Skin of body (tissue), 3 donors: ENCODE measurements at places on chromosomes 4 and X. TPM values are rescaled to one million over a fixed set of nuclear protein-coding genes. Genes with fewer than 3 reads are reported as not detected.
A peak's percentile ranks its signal among the peaks of the same experiment; 100 is the strongest.

Gene CCDC149
- total RNA-seq: 11.4 TPM

Gene GBA3
- 0.30 TPM for total RNA-seq

Gene AKAP17A
- total RNA-seq: 20.1 TPM

Gene CDS1
- total RNA-seq: 9.9 TPM

Gene CT45A10
- total RNA-seq: not detected

Gene CPEB2
- total RNA-seq: 21.5 TPM

Gene PAK3
- 6.7 TPM for total RNA-seq

Gene TMPRSS11F
- 2.3 TPM for total RNA-seq

Gene DCX
- total RNA-seq: 2.4 TPM

Gene RBMX
- 169 TPM for total RNA-seq

Gene WWC2
- 24.0 TPM for total RNA-seq

Gene SLC34A2
- 1.1 TPM for total RNA-seq

GRCh38 chrX:40166582-40166981 lies 68.8 kb upstream of the BCOR start:
- no peak for DNase-seq

- DNase-seq: no peak
Measured at GRCh38 chr4:152880263-152880662, 55.9 kb upstream of the FHDC1 start.

DNA sequence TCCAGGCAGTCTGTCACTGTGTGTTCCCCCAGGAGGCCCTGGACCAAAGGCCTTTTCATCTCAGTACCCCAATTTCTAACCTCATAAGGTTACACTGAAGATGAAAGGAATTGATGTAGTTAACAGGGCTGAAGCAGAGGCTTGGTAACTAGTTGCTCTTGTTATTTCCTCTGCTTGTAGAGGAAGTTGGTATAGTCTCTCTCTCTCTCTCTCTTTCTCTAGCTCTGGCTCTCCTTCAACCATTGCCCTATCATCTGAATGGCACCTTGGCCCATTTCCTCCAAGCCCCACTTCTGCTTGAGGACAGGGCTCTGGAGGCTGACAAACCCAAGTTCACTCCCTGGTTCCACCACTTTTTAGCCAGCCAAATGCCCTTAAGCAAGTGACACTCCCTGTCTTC lies 96.1 kb downstream of the MAMLD1 start:
- DNase-seq: no peak

DNA sequence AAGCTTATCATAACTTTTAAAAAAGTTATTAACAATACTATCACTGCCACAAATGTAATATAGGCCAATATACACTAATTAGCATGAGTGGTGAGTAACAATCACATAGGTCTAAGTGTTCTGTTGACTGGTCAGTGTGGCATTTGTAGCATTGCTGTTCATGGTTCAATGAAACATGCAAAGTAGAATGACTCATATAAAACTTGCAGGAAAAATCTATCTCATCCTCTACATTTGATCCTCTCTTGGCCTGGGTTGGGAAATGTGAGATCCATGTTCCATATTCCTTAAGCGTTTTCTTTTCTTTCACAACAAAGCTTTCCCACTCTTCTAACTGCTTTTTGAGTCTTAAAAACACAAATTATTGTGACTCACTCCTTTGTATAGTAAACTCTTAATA lies 1418.7 kb downstream of the FSTL5 start:
- no peak for DNase-seq

GRCh38 chr4:189071241-189071640 lies 869.4 kb upstream of the FRG1 start:
- no peak for DNase-seq

- peak; percentile 6 for DNase-seq
Measured at GRCh38 chrX:44343412-44344141, at the start of gene EFHC2. Gene EFHC2, minus strand, starts transcription at chrX:44343672. Its CDS starts 84 bp downstream, at chrX:44343588.

DNA sequence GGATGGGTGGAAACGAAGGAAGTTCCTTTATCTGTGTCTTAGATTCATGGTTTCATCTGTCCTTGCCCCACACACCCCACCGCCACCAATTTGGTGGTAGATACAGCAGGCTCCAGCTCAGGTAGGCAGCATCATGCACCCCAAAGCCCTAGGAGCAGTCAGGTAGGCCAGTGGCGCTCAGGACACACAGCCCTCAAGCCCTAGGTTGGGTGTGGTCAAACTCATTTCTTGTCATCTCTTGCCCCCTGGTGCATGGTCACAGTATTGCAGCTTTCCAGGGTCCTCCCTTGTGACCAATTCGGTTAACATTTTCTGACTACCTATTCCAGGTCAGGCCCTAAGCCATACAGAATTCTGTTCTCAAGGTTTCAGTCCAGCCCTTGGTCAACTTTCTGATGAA lies 14.5 kb upstream of the PRRG3 start:
- DNase-seq: no peak

DNA sequence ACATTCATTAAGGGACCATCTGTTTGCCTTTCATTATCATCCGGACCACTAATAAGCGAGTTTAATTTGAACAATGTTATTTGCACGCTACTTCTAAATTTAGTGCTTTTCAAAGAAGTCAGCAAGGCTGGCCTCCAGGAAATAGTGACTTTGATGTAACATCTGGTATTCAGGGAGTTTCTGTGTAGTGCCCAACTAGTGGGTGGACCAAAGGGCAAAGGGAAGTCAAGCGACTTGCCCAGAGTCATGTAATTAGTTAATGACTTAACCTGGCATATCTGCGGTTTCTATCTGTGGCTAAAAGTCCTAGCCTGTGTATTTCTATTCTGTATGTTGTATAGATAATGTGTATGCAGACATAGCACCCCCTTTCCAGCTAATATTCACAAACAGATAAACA lies 56.3 kb upstream of the LCORL start:
- DNase-seq: peak; percentile 19

DNA sequence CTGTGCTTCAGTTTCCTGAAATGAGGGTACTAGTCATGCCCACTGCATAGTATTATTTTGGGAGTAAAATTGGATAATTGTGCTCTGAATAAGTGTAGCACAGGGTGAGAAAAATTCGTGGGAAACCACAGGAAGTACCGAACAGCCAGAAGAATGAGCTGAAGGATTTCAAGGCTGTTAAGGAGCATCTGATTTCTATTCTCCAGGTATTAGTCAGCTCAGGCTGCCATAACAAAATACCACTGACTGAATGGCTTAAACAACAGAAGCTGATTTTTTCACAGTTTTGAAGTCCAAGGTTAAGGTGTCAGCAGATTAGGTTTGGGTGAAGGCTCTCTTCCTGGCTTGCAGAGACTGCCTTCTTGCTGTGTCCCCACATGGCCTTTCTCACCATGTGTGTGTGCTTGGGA lies 41.9 kb downstream of the WWC2 start:
- no peak for DNase-seq

DNA sequence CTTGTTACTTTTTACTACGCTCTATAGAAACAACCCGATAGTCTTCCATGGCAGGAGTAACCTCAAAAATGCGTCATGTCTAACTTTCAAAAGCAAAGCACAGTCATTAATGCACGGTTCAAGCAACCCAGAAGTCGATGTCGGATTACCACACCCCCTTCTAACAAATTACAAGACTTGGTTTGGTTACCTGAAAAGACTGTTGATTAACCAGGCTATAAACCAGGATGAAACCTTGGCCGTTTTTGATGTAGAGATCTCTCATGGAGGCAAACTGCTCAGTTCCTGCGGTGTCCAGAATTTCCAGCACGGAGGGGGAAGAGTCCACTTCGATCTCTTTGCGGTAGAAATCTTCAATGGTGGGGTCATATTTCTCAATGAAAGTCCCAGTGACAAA lies 2.4 kb downstream of the RAP2C start:
- DNase-seq: peak; percentile 28

- no peak for DNase-seq
Measured at GRCh38 chrX:13985697-13986435, 43.8 kb downstream of the GEMIN8 start.

- DNase-seq: no peak
Measured at GRCh38 chrX:28979877-28980276, 392.6 kb downstream of the IL1RAPL1 start.

- DNase-seq: no peak
Measured at GRCh38 chrX:46180258-46180687, 364.9 kb downstream of the ZNF674 start.

DNA sequence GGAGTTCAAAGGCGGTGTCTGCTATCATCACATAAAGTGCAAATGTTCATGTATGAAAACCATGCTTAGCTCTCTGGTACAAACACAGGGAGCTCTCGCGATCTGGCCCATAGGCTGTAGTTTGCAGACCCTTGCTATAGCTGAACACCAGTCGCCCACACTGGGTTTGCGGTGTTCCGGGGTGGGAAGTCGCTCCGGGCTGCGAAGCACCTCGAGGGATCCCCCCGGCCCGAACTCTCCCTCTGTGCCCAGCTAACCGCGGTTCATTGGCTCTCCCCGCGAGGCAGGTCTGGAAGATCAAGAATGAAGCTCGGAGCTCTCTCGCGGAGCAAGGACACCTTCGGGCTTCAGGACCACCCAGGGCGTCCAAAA lies 341 bp upstream of the PRPS2 start:
- no peak for DNase-seq

- no peak for DNase-seq
Measured at GRCh38 chr4:120673696-120674095, 248.8 kb downstream of the PRDM5 start.

DNA sequence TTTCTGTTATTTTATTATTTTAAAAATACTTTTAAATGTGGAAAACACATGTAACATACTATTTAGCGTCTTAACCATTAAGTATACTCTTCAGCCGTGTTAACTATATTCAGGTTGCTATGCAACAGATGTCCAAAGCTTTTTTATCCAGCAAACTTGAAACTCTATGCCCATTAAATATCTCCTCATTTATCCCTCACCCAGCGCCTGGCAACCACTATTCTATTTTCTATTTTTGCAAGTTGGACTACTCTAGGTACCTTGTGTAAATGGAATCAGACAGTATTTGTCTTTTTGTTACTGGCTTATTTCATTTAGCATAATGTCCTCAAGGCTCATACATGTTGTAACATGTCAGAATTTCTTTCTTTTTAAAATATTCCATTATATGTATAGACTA lies 174.6 kb downstream of the PCDH10 start:
- DNase-seq: no peak

DNA sequence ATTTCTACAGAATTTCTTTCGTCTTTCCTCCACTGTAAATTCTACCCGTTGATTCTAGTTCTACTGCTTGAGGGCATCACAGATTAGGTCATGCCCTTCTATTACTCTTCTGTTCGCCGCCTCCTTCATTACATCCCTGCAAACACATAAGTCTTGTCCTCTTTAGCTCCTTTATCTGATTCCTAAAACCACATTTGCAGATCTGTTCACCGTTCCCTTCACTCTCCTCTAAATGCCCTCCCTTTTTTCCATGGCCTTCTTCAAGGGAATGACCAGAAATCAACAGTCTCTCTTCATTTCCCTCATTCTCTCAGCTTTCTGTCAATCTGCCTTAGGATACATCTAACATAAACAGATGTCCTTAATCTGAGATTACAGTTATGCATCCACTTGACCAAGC lies 43.1 kb downstream of the BTC start:
- no peak for DNase-seq

DNA sequence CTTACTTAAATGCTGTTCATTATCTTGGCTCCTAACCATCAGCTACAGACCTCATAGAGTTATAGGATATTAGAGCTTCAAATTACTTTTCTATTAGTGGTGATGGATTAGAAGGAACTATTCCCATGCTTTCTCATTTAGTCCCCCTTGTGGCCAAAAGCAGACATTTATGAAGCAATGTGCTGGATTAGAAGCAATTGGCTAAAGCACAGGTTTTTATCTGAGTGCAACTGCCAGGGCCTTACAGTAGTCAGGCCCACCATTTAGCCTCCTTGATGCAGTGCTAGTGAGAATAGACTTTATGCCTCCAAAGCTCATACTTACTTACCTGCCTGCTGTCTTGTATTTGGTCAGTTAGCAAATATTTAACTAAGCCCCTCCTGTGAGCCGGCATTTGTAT lies 93.0 kb downstream of the TSPAN7 start:
- no peak for DNase-seq

DNA sequence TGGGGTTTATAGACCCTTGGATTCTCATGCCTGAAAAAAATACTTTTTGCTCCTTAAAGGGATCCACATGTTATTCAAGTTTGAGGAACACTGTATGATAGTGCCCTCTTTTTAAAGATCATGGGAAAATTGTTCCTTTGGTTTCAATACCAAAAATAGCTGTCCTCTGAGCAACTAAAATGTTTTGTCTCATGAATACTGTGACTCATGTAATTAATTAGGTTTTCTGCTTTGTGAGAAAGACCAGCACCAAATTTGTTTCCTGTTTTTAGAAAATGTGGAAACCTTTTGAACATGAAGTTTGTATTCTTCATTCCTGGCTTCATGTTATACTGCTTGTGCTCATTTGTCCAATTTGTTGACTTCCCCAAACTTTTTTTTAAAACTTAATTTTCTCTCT lies 127.6 kb upstream of the SH3RF1 start:
- peak; percentile 59 for DNase-seq

GRCh38 chrX:103215425-103215991 lies 600 bp downstream of the BEX4 start:
- DNase-seq: no peak

- no peak for DNase-seq
Measured at GRCh38 chr4:159137176-159137575, 34.3 kb downstream of the RAPGEF2 start.

DNA sequence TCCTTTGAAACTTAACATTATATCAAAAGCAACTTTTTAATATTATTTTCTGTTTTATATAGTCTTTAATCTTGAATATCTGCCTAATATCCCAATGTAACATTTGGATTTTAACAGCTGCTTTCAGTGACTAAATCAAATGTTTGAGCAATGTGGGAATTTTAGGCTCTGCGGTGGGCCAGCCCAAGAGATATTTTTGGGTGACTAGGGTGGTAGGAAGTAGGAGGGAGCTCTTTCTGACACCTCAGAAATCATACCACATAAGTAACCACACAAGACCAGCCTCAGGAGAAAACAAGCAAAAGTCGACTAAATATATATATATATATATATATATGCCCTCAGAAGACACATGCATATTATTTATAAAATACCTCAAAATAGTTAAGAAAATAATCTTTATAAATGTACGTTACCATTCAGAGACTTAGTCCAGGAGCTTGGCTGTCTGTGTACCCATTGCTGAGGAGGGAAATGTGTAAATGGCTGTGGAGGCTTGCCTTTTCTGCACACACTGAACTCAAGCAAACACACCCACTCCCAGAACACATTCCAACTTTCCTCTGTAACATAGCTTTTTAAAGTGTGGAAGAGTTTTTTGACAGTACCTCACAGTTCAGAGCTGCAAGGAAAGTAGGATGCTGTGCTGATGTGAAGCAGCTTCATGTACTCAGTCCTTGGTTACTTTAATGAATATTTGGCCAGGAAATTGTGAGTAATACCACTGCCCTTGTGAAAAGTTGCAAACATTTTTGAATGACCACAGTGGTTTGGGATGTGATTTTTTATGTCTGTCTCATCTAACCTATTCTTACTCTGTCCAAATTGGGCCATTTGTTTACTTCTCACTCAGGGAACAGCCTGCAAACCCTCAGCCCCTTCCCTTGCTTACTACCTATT lies at the start of gene RTL3:
Gene RTL3, minus strand, starts transcription at position 484 of the 900 bp plus-strand sequence. CDS start 908 bp downstream, outside the sequence.
- peak; percentile 62 for DNase-seq

- no peak for DNase-seq
Measured at GRCh38 chr4:7499661-7500060, 64.9 kb upstream of the PSAPL1 start.
